ENCODE measurements at places on chromosomes 1 and 21. TPM values are rescaled to one million over a fixed set of nuclear protein-coding genes. Genes with fewer than 3 reads are reported as not detected.

DNA sequence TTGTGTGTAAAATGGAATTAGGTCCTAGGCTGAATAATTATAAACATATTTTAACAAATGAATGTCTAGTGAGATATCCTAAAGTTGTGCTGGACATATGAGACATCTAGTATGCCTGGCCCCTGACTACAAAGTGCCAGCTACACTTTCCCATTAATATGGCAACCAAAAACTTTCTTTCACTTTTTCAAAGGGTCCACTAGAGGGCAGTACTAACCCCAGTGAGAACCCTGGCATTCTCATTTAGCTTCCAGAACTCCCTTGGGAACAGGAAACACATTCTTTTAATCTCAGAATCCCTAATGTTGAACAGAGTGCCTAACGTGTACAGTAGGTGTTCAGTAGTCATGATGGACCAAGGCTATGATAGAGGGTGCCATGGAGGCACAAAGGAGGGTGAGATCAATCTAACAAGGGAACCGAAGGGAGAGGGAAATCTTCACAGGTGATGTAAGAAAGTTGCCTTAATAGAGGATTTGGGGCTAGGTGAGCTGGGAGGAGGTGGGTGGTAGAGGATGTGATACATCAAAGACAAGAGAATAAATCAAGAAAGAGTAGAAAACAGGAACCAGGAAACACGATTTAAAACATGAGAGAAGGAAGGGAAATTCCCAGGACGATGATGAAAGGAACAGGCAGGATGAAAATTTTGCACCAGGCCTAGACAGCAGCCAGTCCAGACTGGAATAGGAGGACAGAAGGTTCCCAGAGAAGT lies 41.6 kb downstream of the NSL1 start:
- DNase-seq, result no peak

DNA sequence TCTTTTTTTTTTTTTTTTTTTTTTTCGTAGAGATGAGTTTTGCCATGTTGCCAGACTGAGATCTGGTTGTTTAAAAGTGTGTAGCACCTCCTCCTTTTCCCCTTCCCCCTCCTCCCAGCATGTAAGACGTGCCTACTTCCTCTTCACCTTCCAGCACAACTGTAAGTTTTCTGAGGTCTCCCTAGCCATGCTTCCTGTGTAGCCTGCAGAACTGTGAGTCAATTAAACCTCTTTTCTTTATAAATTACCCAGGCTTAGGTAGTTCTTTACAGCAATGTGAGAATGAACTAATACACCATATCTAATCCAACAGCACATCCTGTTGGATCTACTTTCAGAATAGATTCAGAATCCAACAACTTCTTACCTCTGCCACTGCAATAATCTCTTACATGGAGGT lies 111.1 kb downstream of the CLIC6 start:
- DNase-seq, result no peak

The ZNF670 gene
- polyA plus RNA-seq, result 6.8 TPM

GRCh38 chr21:46295996-46296752 lies 10.0 kb downstream of the YBEY start:
- DNase-seq, result no peak

GRCh38 chr1:2046953-2047748 lies 3.1 kb upstream of the PRKCZ start:
- DNase-seq, result no peak

The PBX1 gene
- 158 TPM for polyA plus RNA-seq

- no peak for DNase-seq
These were observed 32.0 kb downstream of the PGBD5 start for GRCh38 chr1:230394134-230394533.

GRCh38 chr21:42386034-42386591 lies 9.7 kb downstream of the TMPRSS3 start:
- DNase-seq, result no peak

DNA sequence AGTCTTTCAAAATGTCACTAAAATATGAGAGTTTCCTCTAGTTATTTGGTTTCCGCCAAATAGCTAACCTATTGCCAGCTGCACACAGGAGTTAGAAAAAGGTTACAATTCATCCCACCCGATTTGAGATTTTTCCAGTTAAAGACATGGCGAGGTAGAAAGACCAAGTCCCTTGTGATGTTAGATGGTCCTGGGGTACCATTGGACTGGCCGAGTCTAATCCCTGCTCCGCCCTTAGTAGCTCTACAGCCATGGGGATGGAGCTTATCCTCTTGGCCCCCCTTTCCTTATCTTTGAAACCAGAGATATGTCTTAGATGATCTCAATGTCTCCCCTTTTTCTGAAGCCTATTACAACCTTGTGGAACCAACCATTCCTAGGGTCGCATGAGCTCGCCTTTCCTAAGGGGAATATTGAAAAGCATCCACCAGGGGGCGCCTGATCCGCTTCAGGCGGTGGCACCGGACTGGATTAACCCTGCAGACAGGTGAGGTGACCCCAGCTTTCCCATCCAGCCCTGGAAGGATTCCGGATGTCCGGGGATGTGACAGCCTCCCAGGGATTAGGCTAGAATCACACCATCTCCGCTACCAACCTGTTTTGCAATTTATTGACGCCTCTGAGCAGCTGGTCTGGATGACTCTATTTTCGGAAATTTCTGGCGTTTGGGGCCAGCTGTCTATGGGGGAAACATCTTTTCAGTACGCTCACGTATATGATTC lies 68.3 kb upstream of the SIM2 start:
- no peak for DNase-seq

DNA sequence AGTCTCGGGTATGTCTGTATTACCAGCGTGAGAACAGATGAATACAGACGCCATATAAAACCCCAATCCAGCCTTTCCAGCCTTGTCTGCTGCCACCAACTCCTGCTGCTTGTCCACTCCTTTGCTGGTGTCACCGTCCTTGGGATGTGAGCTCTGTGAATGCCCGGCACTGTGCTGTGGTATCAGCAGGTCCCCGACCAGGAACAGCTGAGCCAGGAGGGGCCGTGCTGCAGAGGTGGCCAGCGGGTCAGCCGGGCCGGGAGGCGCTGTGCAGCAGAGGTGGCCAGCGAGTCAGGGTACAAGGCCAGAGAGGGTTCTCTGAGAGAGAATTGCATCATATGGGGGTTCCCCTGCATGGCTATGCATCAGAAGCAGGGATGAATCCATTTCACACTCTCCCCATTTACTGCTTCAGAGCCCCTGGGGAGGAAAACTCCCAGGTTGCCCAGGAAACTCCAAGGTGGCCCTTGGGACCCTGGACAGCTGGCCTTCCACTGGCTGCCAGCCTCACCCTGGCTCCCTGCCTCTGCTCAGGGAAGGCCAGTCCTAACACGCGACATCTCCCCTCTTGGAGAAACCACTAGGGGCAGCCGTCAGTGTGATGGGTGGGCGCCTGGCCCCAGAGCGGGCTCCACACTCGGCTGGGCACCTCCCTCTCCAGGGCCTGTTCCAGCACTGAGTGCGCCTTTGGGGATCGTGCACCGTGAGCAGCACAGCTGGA lies 122.4 kb upstream of the COL6A1 start:
- no peak for DNase-seq

- DNase-seq, result no peak
These were observed 822.2 kb downstream of the MRPL39 start for GRCh38 chr21:24785033-24785432.

DNA sequence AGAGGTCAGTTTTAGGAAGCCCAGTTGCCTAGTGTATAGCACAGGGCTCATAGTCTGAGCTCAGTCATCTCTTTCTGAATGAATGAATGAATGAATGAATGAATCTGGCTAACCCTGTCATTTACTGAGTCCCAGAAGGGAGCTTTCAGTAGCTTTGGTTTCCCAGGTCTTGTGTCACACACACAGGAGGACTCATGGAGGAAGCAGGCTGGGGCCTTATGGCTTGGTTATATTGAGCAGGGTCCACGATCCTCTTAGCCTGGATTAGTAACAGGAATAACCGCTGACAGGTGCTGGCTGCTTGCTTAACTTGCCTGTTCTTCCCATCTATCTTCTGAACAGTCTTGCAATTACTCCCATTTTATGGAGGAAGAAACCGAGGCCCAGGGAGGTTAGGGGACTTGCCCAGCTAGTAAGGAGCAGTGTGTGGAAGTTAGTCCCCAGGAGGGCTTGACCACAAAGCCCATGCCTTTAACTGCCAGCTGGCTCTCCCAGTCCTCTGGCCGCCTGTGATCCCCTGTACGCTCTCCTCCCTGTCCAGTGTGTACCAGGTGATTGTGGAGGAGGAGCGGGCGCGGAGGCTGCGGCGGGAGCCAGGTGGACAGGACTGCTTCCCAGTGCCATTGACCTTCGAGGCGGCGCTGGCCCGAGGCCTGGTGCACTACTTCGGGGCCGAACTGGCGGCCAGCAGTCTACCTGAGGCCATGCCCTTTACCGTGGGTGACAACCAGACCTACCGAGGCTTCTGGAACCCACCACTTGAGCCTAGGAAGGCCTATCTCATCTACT lies 46.0 kb downstream of the PTPRU start:
- DNase-seq, result no peak

GRCh38 chr1:205284420-205285144 lies 37.0 kb downstream of the NUAK2 start:
- no peak for DNase-seq

The CAPN8 gene
- polyA plus RNA-seq, result 4.8 TPM

- no peak for DNase-seq
These were observed 11.5 kb downstream of the SLC45A1 start for GRCh38 chr1:8329439-8329838.

DNA sequence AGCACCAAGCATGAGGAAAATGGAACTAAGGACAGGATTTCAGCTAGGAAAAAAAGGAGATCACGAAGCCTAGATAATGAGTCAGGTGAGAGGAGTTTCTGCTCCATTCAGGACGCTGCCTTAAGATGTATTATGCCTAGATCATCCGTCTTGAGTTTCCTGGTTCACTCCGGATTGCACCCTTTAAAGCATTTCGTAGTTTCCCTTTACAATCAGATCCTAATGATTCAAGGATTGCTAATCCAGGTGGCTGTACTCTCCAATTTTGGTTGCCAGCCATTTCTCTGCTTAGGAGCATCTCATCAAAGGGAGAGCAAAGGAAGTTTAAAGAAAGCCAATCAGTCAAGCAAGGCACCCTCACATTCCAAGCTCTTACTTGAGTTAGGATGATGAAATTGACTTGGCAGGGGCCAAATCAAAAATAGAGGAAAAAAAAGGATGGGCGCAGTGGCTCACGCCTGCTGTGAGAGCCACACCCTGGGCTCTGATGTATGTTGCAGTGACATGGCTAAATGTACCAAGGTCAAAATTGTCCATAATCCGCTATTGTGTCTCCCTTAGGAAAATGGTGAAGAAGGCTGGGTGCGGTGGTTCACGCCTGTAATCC lies 156.9 kb upstream of the SOD1 start:
- no peak for DNase-seq

The FMO4 gene
- polyA plus RNA-seq, result 18.6 TPM

The EDN2 gene
- polyA plus RNA-seq, result 3.3 TPM

The FALEC gene
- 0.64 TPM for polyA plus RNA-seq

- DNase-seq, result no peak
These were observed 76.4 kb upstream of the SCYL3 start for GRCh38 chr1:169970114-169970513.

DNA sequence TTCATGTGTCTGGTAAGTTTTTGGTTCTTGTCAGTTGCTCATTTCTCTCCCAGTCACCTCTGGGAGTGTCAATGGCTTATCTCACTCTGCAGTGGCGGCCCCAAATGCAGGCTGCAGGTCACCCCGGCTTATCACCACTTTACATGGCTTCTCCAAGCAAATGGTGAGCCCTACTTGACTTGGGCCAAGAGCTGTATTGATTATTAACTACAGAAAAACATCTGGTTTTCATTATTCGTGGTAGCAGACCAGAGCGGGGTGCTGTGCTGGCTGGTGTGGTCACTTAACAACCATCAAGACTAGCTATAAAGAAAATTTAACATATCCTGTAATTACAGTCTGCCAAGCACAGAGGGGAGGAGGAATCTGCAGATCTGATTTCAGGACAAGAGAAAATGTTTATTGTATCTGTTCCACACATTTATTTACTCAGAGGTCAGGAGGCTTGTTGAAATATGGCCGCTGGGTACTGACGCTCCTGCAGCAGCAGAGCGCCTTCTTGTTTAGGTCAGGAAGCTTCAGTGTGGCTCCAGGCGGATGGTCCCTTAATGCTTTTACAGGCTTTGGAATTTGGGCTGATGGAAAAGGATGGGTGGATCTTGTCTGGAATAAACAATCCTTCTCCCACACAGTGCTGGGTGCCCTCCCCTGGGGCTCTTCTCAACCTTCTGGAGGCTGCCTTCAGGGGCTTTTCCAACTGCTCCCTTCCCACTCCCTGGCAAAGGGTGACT lies 87.8 kb downstream of the HLX start:
- no peak for DNase-seq

The VHLL gene
- polyA plus RNA-seq, result not detected

GRCh38 chr1:151935894-151936602 lies 26.7 kb upstream of the THEM4 start:
- DNase-seq, result no peak

The FCRLB gene
- 6.3 TPM for polyA plus RNA-seq

- no peak for DNase-seq
These were observed 1.6 kb upstream of the ZNF124 start for GRCh38 chr1:247173431-247173830.

The ST6GALNAC3 gene
- polyA plus RNA-seq, result 103 TPM

DNA sequence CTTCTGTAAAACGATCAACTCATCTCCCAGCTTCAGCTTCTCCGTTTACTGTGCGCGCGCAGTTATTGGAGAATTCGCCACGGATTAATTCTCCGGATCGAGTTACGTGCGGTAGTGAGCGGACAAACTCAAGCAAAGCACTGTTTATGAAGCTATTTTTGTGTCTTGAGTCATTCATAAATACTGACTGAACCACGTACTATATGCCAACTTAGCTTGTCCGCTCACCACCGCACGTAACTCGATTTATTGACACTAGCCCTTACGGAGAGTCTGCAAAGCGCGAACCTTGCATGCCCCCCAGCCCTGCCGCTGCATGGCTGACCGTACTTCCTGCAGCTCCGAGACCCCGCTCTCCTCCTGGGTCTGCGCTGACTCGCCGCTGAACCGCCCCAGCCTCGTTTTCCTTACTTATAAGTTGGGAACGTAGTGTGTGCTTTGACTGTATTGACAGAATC lies 773 bp downstream of the CHD1L start:
- no peak for DNase-seq

DNA sequence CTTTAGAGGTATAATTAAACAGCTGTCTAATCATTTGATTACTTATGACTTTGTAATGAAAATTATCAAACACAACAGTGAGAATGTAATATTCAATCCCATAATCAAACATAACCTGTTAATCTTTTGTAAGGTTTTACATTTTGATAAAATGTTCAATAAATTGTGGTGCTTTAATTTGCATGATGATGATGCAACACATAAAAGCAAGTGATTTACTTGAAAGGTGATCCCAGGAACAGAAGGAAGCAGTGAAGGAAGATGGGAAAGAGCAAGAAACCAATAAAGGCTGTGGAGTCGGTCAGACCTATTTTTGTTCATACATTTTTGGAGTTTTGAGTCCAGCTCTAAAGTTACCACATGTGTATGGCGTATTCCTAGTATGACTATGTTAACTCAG lies 29.6 kb downstream of the ZNF695 start:
- DNase-seq, result no peak

The SLC6A17 gene
- polyA plus RNA-seq, result 0.86 TPM

The IRF6 gene
- 19.4 TPM for polyA plus RNA-seq

GRCh38 chr1:246566128-246566812 lies at the start of the genes CNST and TFB2M:
TSS of gene CNST (plus strand) at chr1:246566456. CDS start at chr1:246591563, 25,107 bp downstream.
TSS of gene TFB2M (minus strand) at chr1:246566261. CDS start at chr1:246566138, 123 bp downstream.
- peak; percentile 91 for DNase-seq

All from left renal cortex interstitium (tissue), 4 donors.